ENCODE measurements at places on chromosomes 12 and 14. TPM values are rescaled to one million over a fixed set of nuclear protein-coding genes. Genes with fewer than 3 reads are reported as not detected.

Gene IL31
- not detected for total RNA-seq

Gene CAPZA3
- total RNA-seq: not detected

Gene NGB
- total RNA-seq: not detected

Gene SLC5A8
- total RNA-seq: not detected

Gene ADAMTS20
- not detected for total RNA-seq

Gene PCED1B
- total RNA-seq: 0.66 TPM

Gene RAN
- 639 TPM for total RNA-seq

Gene USP15
- 73.7 TPM for total RNA-seq

Gene RECQL
- total RNA-seq: 107 TPM

Gene PLCZ1
- not detected for total RNA-seq

Gene GNPNAT1
- total RNA-seq: 43.5 TPM

Gene NPFF
- total RNA-seq: not detected

Gene UTP20
- 28.2 TPM for total RNA-seq

Gene KRT82
- not detected for total RNA-seq

Gene KDM2B
- 47.9 TPM for total RNA-seq

Gene PTPRB
- 3.1 TPM for total RNA-seq

Gene COCH
- 1.00 TPM for total RNA-seq

Gene TMPRSS12
- not detected for total RNA-seq

Gene SRRM4
- under 0.01 TPM for total RNA-seq

Gene SMIM41
- 0.37 TPM for total RNA-seq

Gene SLC24A4
- under 0.01 TPM for total RNA-seq

Gene TMED8
- total RNA-seq: 11.6 TPM

Gene SSTR1
- 22.0 TPM for total RNA-seq

Gene AKAP6
- total RNA-seq: 10.6 TPM

Gene TMEM229B
- 0.33 TPM for total RNA-seq

Gene TPH2
- total RNA-seq: under 0.01 TPM

Gene CD69
- total RNA-seq: 0.11 TPM

Gene OR4E1
- not detected for total RNA-seq

Gene ORAI1
- 8.5 TPM for total RNA-seq

Gene A2M
- 2.2 TPM for total RNA-seq

Gene GPRC5A
- total RNA-seq: 15.6 TPM

Gene HHIPL1
- 4.5 TPM for total RNA-seq

Gene IL23A
- not detected for total RNA-seq

Gene CFAP251
- 2.3 TPM for total RNA-seq

Gene LRIG3
- 33.5 TPM for total RNA-seq

Gene RND1
- 0.12 TPM for total RNA-seq

Gene DBX2
- total RNA-seq: not detected

Gene CHGA
- total RNA-seq: not detected

Gene DCP1B
- total RNA-seq: 8.5 TPM

Gene MRPL42
- 67.7 TPM for total RNA-seq

Gene MGST1
- total RNA-seq: 88.5 TPM

Gene KLRC1
- not detected for total RNA-seq

Gene USP44
- 3.4 TPM for total RNA-seq

Gene LRP1-AS
- total RNA-seq: not detected

Gene PNN
- total RNA-seq: 20.4 TPM

Gene ITGA5
- total RNA-seq: 458 TPM

Gene MYF5
- not detected for total RNA-seq

Gene NPAS3
- 1.4 TPM for total RNA-seq
